Thymus (tissue), 14 donors: ENCODE measurements at places on chromosomes 11 and 22.

GRCh38 chr11:73055655-73056354 lies 86.3 kb downstream of the FCHSD2 start:
- DNase-seq: no peak

- no peak for DNase-seq
These were observed 733.5 kb upstream of the CCDC90B start for GRCh38 chr11:84019571-84020194.

- DNase-seq: no peak
These were observed 12.5 kb upstream of the PTPRJ start for GRCh38 chr11:47967577-47968525.

DNA sequence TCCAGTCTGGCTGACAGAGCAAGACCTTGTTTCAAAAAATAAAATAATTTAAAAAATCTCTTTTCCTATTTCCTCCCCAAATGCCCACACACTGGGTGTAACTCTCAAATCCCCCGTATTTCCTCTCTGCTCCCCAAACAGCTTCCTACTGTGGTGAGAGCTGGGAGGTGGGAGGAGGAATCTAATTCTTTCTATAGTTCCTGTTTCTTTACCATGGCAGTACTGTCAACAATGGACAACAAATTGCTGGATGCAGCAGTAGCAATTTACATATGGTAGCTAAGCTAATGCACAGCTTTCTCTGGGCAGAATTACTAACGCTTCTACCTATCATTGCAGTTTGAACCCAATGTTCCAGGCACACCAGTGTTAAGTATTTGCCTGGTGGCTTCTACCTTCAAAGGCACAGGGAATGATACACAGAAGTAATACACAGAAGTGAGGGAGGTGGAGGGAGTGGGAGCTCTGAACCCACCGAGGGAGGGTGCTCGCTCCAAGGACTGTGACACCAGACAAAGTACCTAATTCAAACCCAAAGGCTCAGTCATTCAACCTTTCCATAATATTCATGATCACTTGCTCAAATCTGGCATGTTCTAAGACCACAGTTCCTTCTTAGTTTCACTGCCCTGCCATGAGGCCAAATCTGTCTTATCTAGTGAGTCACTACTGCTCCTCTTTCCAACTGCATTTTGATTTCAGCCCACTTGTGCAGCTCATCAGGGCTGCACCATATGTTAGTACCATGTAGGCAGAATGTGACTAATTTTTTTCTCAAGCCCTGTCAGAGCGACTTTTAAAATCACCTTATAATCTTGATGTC lies 37.9 kb downstream of the CELF1 start:
- no peak for DNase-seq

- no peak for DNase-seq
These were observed 234.3 kb downstream of the TBC1D22A start for GRCh38 chr22:46996595-46997310.
